ENCODE measurements at places on chromosomes 2 and 18. TPM values are rescaled to one million over a fixed set of nuclear protein-coding genes. Genes with fewer than 3 reads are reported as not detected.

KIF1A gene
- 0.69 TPM for total RNA-seq

DHX57 gene
- 20.4 TPM for total RNA-seq

CYP27C1 gene
- total RNA-seq, result 4.2 TPM

DSG1 gene
- not detected for total RNA-seq

ANKRD29 gene
- total RNA-seq, result 16.7 TPM

Measured in A549 treated with ZK216348 at 1 μM for 4 hours (cell line).